ENCODE measurements at places on chromosomes 2 and 18. TPM values are rescaled to one million over a fixed set of nuclear protein-coding genes. Genes with fewer than 3 reads are reported as not detected.

The EN1 gene
- total RNA-seq: 0.41 TPM

The CUL3 gene
- 107 TPM for total RNA-seq

The PCARE gene
- total RNA-seq: 3.3 TPM

The CROCC2 gene
- total RNA-seq: not detected

The ZNF396 gene
- total RNA-seq: 1.5 TPM

The ANTXR1 gene
- total RNA-seq: 104 TPM

The COL3A1 gene
- total RNA-seq: 6,407 TPM

The SEMA4F gene
- 3.3 TPM for total RNA-seq

The FOXI3 gene
- total RNA-seq: 0.31 TPM

The ZNF521 gene
- 85.8 TPM for total RNA-seq

The TRIB2 gene
- total RNA-seq: 44.8 TPM

The RAPH1 gene
- 77.4 TPM for total RNA-seq

The ANKRD30BL gene
- 0.31 TPM for total RNA-seq

The NEU2 gene
- total RNA-seq: not detected

The XIRP2 gene
- total RNA-seq: 277 TPM

The CHRNG gene
- 19.5 TPM for total RNA-seq

The B3GNT7 gene
- total RNA-seq: 2.8 TPM

The SP140L gene
- total RNA-seq: 6.7 TPM

The M1AP gene
- 4.6 TPM for total RNA-seq

The SLC38A11 gene
- total RNA-seq: not detected

The PROM2 gene
- total RNA-seq: 12.6 TPM

The TMEM198 gene
- total RNA-seq: 2.9 TPM

The STEAP3 gene
- 25.2 TPM for total RNA-seq

The RAMP1 gene
- 51.7 TPM for total RNA-seq

The SPOPL gene
- 30.1 TPM for total RNA-seq

The RELCH gene
- 47.2 TPM for total RNA-seq

The LIMS3 gene
- total RNA-seq: 7.3 TPM

The ZAP70 gene
- total RNA-seq: 3.7 TPM

The WDFY1 gene
- total RNA-seq: 58.8 TPM

The PTPRN gene
- total RNA-seq: 0.31 TPM

The OTX1 gene
- 0.62 TPM for total RNA-seq

The TSPYL6 gene
- total RNA-seq: 0.21 TPM

The ITGB6 gene
- 61.3 TPM for total RNA-seq

The CLHC1 gene
- 18.5 TPM for total RNA-seq

The LRP1B gene
- total RNA-seq: 4.6 TPM

The BCL11A gene
- 19.9 TPM for total RNA-seq

The EVX2 gene
- not detected for total RNA-seq

The POTEI gene
- total RNA-seq: 0.21 TPM

The MOGAT1 gene
- total RNA-seq: not detected

The UGT1A3 gene
- total RNA-seq: 0.51 TPM

The SLC14A1 gene
- 4.0 TPM for total RNA-seq

The TRABD2A gene
- not detected for total RNA-seq

The RND3 gene
- total RNA-seq: 63.7 TPM

The MIB1 gene
- total RNA-seq: 86.6 TPM

Data from tongue (tissue), 3 donors.